ENCODE measurements at places on chromosomes 6 and 20.

GRCh38 chr6:1271071-1271763 lies 40.7 kb upstream of the FOXQ1 start:
- peak; percentile 13 for DNase-seq

DNA sequence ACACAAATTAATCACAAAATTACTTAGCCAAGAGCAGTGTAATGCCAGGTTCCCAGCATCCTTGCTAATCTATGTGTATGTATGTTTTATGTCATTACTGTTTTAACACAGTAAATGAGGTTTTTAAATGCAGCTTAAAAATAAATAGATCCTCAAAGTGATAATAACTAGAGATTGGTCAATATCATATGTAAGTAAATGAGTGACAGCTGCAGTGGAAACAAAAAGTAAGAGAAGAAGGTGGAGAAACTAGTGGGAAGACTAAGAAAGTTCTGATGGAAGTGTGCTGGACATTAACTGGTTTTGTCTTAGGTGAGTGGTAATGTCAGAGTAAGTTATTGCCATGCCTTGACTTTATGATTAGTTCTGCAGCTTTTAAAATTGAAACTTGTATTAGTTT lies 1.9 kb upstream of the GJB7 start:
- no peak for DNase-seq

DNA sequence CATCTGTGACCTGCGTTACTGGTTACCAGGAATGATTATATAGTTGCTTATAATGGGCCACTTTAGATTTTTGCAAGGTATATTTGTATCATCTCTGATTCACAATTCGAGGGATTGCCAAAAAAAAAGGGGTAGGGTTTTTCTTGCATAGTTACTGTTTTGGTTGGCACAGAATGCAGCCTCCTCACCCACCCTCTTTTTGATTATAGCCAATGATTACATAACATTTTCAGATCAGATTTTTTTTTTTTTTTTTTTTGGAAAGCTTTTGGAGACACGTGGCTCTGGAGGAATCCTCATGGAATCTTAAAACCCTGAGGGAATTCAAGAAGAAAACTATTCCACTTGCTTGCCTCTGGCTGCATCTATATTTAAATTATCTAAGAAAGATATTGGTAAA lies 53.7 kb downstream of the UST start:
- DNase-seq = peak; percentile 50

DNA sequence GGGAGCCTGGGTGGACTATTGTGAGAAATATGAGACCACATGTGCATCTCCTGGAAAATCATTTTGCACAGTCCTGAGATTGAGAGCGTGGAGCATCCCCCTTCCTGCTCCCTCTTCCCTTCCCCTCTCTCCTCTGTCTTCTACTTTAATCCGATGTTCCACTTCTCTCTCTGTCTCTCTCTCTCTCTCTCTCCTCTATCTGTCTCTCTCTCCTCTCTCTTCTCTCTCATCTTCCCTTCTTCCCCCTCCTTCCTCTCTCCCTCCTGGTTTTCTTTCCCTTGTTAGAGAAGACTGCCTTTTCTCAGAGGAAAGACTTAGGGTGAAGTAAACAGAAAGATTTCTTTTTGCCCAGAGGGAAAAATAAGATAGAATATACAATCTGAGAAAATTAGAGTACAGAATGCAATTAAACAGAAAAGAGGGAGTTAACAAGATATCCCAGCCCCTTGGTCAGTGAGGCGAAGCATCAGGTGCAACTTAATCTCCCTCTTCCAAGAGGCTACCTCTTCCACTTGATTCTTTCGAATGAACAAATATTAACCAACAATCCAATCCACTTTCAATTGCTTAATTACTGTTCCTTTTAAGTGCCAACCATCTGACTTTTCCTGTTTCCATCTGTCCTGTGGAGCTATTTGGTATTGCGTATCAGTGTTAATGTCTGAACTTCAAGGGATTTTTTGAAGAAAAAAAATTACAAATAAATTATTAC lies 14.6 kb downstream of the KHDC1 start:
- DNase-seq = no peak

DNA sequence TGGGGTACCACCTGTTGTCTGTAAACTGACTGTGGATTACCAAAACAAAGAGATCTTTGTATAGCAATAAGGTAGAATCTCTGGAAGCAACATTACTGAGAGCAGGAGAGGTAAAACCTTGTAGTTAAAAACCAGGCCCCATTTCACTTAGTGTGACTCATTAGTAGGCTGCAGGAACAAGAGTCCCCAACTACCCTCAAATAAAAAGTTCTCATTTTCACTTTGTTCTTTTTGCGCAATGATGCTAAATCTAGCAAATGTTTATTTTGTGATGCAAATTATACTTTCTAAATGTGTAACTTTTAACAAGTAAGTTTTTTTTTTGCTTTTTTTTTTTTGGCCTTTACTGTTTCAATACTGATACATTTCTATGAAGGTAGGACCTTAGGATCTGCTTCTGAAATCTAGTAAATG lies 67.1 kb downstream of the ESF1 start:
- peak; percentile 44 for DNase-seq

DNA sequence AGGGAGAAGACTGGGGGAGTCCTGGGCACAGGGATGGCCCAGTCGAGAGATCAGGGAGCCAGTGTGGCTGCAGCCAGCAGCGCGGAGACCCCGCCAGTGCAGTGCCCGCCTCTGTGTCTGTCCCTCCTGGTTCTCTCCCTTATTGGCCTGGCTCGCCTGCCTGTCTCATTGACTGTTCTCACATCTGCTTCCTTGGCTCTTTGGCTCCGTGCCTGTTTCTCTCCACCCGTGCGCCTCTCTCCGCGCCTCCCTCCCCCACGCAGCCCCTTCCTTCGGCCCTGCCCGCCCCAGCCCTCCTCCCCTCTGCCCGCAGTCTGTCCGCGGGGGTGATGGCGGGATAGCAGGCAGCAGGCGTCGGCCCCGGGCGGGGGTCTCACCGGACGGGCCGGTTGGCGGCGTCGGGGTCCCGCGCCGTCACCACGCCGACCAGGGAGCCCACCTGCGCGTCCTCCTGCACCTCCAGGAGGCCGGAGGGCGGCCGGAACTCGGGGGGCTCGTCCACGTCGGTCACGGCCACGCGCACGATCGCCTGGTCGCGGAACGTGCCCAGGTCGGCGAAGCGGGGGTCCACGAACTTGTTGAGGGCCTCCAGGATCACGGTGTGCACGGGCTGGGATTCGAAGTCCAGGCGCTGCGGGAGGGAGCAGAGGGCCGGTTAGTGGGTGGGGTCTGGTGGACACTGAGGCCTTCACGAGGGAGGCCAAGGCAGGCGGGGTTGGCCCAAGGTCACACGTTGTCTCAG lies 92.0 kb downstream of the CD40 start:
- no peak for DNase-seq

DNA sequence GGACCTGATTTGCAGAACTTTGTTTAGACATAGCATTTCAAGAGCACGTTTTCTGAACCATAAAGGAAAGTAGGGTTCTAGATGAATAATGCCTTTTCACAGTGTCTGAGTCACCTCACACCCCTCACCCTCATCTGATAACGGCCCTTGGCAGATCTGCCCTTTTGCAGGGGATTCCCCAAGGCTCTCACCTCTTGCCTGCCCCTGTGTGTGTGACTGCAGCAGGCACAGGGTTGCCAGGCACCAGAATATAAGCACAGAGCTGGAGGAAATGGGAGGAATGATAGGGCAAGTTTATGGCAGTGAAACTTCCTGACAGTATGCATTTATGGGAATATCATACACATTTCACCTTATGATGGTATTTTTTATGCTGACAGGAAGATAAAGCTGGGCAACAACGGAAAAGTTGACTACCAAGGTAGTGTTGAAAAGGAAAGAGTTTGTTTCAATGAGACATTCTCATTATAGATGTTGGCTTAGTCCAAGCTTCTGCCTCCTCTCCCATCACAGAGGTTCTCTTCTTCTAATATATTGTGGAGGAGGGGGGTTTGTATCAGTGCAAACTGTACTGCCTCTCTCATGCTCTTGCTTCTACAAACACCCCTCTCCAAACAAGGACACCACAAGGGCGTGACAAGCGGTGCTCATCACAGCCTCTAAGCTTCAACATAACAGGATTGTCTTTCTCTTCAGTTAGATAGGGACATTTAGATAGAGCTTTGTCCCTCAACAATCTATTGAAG lies 101.5 kb upstream of the BACH2 start:
- no peak for DNase-seq

DNA sequence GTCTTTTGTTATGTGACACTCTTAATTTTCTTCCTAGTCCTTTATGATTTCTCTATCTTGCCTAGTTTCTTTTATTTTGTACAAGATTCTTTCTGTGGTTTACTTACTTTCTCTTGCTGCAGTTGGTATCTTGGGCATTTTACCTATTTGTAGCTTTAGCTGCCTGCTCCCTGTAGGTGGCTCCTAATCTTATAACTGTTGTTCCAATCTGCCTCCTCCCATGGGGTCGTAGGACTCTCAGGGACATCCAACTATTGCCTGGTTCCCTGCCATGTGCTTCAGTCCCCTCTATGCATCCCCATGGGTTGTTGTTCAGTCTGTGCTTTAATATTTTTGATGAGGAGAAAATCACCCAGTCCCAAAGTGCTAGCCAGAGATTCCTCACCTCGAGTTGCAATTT lies 31.4 kb downstream of the RIN2 start:
- DNase-seq = no peak

Measured in fibroblast of gingiva (primary cell).